ENCODE measurements at places on chromosomes 3 and 15. TPM values are rescaled to one million over a fixed set of nuclear protein-coding genes. Genes with fewer than 3 reads are reported as not detected.
A peak's percentile ranks its signal among the peaks of the same experiment; 100 is the strongest.

DPPA2 gene
- not detected for total RNA-seq

KLHL6 gene
- total RNA-seq, result 2.1 TPM

PIF1 gene
- total RNA-seq, result 9.0 TPM

SLC7A14 gene
- under 0.01 TPM for total RNA-seq

CFAP100 gene
- total RNA-seq, result not detected

FHIT gene
- 2.0 TPM for total RNA-seq

CAND2 gene
- 1.8 TPM for total RNA-seq

GOLGA6B gene
- not detected for total RNA-seq

SPESP1 gene
- total RNA-seq, result 1.9 TPM

GRCh38 chr3:184993394-184993793 lies 159.5 kb downstream of the C3orf70 start:
- DNase-seq, result no peak

- DNase-seq, result no peak
Measured at GRCh38 chr3:42569593-42570142, 12.1 kb downstream of the SEC22C start.

DNA sequence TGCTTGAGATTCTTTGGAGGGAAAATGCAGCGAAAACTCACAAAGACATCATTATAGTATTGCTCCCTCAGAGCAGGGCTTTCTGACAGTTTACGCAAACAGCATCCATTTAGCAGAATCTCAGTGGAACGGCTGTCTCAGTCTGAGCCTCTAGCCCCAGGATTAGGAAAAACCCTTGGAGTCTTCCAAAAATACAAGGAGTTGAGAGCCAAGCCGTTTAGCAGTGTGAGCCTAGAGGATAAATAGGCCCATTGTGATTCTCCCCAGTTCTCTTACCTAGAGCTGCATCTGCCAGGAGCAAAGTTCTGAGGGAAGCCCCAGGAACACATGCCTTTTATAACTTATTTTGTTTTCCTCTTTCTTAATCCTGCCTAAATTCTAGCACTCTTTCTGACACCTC lies 359.6 kb downstream of the NTRK3 start:
- no peak for DNase-seq

- no peak for DNase-seq
Measured at GRCh38 chr3:141753399-141753798, 9.8 kb upstream of the GRK7 start.

DNA sequence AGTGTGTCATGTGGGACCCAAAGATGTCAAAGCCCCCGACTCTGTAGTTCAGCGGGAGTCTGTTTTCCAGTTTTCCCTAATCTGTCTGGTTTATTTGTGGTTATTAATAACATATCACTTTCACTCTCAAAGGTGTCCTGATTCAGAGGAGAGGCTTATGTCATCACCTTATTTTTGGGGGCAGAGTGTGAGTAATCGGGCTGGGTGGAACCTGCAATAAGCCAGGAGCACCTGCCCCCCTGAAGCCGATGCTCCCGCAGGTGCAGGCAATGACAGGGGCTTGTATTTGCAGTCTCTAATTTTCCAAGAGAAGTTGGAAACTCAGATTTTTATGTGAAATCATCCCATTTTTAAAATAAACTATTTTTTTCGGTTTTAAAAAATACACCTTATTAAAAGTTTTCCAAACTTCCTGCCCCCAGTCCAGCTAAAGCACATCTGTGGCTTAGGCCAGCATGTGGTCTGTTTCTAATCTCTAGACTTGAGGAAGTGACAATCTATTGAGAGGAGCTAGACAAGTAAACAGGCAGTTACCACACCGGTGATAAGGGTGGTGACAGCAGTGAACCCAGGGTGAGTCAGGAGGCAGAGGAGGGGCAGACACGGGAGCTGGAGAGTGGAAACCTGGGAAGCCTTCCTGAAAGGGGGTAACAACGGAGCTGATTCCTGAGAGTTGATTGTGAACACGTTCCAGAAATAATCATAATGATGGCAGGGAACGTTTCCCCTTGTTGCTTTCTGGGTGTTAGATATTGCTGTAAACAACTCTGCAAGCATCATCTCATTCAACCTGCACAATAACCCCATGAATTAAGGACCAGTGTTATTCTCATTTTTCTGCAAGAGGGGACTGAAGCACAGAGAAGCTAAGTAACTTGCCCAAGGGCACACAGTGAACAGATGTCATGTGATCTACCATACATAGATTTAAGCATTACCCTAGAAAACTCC lies 37.2 kb downstream of the BHLHE40 start:
- peak; percentile 93 for DNase-seq

- no peak for DNase-seq
Measured at GRCh38 chr3:4904811-4905695, 74.2 kb upstream of the BHLHE40 start.

DNA sequence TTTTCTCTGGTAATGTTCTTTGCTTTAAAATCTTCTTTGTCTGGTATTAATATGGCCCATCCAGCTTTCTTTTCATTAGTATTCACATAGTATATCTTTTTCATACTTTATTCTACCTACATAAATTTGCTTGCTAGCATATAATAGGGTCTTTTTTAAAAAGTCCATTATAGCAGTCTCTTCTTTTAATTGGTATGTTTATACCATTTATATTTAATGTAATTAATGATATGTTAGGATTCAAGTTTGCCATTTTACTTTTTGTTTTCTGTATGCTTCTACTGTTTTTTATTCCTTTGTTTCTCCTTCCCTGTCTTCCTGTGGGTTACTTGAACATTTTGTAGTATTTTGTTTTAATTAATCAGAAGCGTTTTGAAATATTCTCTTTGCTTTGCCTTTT lies 89.0 kb downstream of the CHCHD6 start:
- DNase-seq, result no peak

DNA sequence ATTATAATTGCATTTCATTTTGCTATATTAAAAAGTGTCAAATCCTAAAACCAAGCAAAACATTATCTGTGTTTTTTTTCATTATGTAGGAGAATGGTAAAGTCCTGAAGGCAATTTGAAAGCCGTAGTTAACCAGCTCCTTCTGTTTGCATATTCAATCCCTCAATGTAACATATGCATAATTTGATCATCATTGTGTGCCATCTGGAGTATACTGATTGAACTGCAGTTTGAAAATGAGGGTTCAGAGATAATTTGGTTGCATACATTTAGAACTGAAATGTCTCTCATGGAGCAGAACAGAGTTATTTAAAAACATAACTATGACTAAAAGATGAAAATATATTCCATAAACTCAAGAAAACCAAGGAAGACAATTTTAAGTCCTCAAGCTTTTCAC lies 518.6 kb downstream of the GBE1 start:
- no peak for DNase-seq

- no peak for DNase-seq
Measured at GRCh38 chr15:52438047-52438446, 90.6 kb downstream of the MYO5A start.

GRCh38 chr15:90086868-90087268 lies 15.4 kb downstream of the IDH2 start:
- peak; percentile 55 for DNase-seq

DNA sequence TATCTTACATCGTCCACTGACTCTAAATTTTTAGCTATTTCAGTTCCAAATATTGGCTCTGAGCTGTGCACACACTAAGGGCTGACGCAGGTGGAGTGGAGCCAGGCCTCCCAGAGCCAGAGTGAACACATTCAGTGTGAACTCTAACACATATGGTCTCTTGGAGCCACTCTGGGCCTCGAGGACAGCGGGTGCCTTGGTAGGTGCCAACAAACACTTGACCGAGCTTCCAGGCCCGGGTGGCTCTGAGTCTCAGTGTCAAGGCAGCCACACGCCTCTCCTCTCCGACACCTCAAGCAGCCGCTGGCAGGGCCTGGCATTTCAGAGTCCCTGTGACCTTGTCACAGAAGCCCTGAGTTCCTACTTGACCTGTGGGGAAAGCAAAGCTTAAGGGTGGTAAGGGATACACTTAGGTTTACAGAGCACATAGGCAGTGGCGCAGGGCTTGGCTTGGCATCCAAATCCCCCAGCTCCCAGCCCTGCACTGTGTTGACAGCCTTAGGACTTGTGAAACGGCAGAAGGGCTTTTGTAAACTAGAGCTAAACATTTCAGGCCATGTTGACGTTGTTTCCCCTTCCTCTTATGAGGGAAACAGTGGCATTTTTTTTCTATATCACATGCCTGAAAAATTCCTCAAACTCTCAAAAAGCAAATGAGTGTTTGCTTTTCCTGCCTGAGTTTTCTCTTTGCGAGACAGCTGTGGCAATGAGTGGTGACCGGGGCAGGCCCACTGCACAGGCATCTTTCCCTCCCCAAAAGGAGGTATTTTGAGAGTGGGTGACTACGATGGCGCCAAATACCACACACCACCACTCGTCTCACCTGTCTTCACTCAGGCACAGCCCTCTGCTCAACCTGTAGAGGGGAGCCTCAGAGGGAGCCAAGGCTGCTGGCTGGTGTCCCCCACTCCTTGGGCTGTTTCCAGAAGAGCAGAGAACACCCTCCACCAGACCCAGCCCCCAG lies 60.8 kb downstream of the DAPK2 start:
- peak; percentile 74 for DNase-seq

DNA sequence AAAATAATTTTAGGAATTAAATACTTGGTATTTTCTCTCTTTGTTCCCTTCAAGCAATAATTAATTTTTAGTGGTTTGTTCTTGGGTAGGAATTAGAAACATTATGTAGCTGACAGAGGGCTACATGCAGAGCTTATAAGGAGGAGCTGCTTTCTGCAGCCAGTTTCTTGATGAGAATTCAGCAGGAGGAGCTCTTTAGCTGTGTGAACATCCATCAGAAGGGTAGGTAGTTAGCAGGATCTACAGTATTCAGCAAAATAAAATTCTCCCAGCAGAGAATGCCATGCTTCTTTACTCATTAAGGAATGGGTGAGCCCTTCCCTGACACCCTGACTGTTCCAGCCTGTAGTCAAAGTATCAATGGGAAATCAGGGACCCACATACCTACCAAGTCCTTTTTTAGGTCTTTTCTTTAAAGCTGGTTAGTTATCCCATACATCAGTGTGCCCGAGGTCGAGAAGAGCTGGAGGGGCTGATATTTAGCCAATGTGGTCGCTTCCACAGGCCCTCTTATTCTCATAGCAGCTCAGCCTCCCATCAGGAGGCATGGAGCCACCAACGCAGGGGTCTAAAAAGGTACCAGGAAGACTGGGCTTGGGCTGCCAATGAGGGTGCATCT lies 54.0 kb downstream of the KCNAB1 start:
- peak; percentile 73 for DNase-seq
